Lower lobe of right lung (tissue), 2 donors: ENCODE measurements at places on chromosomes 5 and 9. TPM values are rescaled to one million over a fixed set of nuclear protein-coding genes. Genes with fewer than 3 reads are reported as not detected.
A peak's percentile ranks its signal among the peaks of the same experiment; 100 is the strongest.

BTNL9 gene
- total RNA-seq, result 125 TPM

OR2S2 gene
- not detected for total RNA-seq

SEMA5A gene
- total RNA-seq, result 29.3 TPM

CMBL gene
- total RNA-seq, result 21.7 TPM

DNA sequence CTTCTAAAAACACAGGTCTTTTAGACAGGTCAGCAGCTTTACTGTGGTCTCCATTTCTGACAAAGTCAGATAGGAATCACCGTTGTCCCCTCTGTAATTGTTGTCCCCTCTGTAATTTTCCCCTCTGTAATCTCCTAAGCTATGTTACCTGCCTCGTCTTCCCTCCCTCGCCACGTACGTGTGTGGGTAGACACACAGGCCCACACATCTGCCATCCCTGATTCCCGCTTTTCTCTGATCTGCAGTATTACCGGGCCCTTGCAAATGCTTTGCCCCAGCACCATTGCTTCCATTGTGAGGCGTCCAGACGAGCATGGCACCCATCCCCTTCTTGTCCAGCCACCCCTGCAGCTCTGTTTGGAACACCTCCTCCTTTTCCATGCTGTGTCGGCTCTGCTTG lies 45.0 kb upstream of the POMT1 start:
- no peaks in the 10 kb centered on the region for H3K4me1 ChIP-seq
- no peaks in the 10 kb centered on the region for H3K27me3 ChIP-seq
- no peak for DNase-seq
- H3K36me3 ChIP-seq, result peaks cover 100% of the 10 kb centered on the region

DNA sequence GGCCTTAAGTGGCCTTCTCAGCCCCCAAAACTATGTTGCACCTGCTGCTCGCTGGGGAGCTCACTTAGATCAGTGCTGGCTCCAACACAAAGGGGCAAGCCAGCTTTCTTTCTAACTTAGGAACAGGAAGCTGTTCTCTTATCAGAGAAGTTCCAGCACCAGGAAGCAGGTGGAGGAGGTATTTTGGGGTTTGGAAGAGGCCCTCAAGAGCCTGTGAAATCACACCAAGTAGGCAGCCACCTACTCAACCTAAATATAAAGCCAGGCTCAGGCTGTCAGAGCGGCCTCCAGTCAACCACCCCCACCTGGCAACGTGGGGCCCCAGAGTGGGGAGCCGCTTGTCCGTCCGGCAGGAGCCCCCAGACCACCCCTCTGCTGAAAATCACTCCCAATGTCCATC lies 152.8 kb downstream of the OLFM1 start:
- H3K27me3 ChIP-seq, result peaks cover 15% of the 10 kb centered on the region
- no peak overlapping the region for H3K27ac ChIP-seq
- DNase-seq, result peak; percentile 39
- no peaks in the 10 kb centered on the region for H3K4me1 ChIP-seq

DNA sequence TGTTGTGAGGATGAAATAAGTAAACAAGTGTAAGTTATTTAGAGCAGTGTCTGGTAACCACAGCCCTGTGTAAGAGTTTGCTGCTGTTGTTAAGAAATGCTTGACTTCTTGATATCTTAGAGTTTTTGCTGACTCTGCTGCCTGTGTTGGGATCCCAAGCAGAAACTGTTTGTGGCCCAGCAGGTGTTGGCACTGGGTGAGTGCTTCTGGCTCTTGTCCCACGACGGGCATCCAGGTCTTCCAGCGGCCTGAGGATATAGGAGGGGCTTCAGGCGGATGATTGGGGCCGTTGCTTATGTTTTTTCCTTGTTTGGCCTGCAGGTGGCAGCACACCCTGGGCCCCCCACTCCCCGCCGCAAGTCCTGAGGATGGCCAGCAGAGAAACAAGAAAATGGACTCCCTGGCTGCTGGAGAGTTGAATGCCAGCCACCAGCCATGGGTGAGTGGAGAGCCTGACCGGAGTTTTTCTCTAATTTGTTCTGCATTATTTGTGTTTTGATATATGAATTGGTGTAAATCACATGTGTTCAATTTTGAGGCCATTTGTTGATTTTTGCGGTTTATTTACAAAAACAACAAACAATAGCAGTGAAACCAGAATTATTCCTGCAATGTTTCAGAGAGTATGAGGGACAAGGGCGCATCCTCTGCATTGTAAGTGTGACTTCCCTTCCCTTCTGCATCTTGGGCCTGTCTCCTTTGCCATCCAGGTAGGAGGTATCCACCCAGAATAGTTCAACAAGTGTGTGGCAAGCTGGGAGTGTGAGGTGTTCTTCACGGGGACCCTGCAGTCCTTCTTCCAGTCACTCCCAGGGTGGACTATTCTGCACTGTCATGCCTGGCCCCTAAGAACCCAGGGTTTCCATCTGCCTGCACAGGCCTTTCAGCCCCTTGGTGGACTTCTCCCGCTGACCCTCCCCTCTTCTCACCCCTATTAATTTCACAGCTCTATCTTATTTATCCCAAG lies 50.3 kb downstream of the SLC22A5 start:
- peak overlapping the region; percentile 89 for H3K27ac ChIP-seq
- H3K4me3 ChIP-seq, result peak overlapping the region; percentile 1
- no peaks in the 10 kb centered on the region for H3K27me3 ChIP-seq
- peaks cover 96% of the 10 kb centered on the region for H3K4me1 ChIP-seq

DNA sequence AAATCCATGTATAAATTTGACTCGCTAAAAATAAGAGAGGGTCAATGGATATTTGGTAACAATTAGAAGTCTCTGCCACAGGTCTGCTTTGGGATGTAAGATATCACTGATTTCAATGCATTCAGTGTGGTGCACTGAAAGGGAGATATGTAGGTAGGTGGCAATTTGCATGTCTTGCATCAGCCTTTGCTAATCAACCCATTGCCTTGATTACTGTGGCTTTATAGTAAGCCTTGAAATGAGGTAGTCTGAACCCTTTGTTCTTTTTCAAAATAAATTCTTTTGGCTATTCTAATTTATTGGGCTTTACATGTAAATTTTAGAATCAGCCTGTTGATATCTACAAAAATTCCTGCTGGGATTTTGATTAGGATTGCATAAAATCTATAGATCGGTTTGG lies 15.8 kb upstream of the TBCA start:
- no peak overlapping the region for H3K27ac ChIP-seq
- H3K27me3 ChIP-seq, result no peaks in the 10 kb centered on the region
- H3K36me3 ChIP-seq, result no peaks in the 10 kb centered on the region
- no peak overlapping the region for H3K4me3 ChIP-seq

GRCh38 chr9:132201139-132201538 lies 39.3 kb downstream of the NTNG2 start:
- no peaks in the 10 kb centered on the region for H3K27me3 ChIP-seq
- no peak overlapping the region for H3K4me3 ChIP-seq
- peak; percentile 83 for DNase-seq

DNA sequence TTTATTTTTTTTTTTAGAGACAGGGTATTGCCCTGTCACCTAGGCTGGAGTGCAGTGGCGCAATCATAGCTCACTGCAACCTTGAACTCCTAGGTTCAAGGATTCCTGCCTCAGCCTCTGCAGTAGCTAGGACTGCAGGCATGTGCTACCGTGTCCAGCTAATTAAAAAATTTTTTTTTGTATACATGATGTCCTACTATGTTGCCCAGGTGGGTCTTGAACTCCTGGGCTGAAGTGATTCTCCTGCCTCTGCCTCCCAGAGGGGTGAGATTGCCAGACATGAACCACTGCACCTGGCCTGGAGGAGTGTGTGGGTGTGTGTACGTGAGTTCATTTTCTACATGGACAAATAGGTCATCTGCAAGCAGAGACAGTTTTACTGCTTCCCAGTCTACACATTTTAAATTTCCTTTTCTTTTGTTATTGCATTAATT lies 33.8 kb downstream of the JMY start:
- no peaks in the 10 kb centered on the region for H3K4me1 ChIP-seq
- H3K27me3 ChIP-seq, result no peaks in the 10 kb centered on the region
- no peak overlapping the region for H3K27ac ChIP-seq
- H3K4me3 ChIP-seq, result no peak overlapping the region
- no peaks in the 10 kb centered on the region for H3K36me3 ChIP-seq
- no peak for DNase-seq

DNA sequence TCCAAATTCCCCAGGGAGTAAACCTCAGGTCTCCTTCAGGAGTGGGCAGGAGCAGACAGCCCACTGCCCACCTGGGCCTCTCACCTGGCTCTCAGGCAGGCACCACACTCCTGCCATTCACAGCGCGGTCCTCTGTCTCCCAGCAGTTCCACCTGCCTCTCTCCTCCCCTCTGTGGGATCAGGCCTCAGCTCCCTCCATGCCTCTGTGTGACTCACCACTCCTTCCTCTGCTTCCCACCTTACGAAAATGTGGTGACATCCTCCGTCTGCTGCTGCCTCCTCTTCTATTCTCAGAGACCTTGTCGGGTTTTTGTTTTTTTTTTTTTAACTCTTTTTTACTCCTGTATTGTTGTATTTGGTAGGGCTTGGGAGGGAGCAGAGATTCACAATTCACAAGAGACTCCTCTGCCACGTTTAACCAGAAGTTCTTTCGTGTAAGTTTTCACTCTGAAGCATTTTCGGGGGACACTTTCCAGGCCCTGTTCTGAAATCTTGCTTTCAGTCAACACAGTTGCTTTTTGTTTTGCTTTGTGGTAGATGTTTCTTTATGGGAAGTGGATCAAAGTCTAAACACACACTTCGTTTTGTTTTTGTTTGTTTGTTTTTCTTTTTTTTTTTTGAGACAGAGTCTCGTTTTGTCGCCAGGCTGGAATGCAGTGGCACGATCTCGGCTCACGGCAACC lies 21.1 kb upstream of the CDKN2AIPNL start:
- H3K4me3 ChIP-seq, result no peak overlapping the region
- no peak overlapping the region for H3K27ac ChIP-seq
- no peaks in the 10 kb centered on the region for H3K36me3 ChIP-seq
- no peak for DNase-seq
- H3K4me1 ChIP-seq, result peaks cover 18% of the 10 kb centered on the region

DNA sequence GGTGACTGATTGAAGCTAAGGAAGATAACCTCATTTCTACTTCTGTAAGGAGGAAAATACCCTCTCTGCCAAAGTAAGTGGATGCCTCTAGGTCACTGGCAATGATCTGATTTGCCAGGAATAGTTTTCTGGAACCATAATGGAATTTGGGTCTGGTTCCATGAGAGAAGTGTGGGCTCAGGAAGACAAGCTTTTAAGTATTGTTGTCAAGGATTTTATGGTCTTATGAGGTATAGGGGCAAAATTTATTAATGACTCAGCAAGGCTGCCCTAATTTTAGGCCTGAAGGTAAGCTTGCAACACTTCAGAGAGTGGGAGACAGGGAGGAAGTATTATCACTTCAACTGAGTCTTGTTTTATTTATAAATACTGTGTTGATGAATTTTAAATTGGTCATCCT lies 322.6 kb upstream of the ACTBL2 start:
- H3K27me3 ChIP-seq, result no peaks in the 10 kb centered on the region
- no peak for DNase-seq
- H3K4me1 ChIP-seq, result no peaks in the 10 kb centered on the region
- no peaks in the 10 kb centered on the region for H3K36me3 ChIP-seq
- H3K27ac ChIP-seq, result no peak overlapping the region
- no peak overlapping the region for H3K4me3 ChIP-seq

DNA sequence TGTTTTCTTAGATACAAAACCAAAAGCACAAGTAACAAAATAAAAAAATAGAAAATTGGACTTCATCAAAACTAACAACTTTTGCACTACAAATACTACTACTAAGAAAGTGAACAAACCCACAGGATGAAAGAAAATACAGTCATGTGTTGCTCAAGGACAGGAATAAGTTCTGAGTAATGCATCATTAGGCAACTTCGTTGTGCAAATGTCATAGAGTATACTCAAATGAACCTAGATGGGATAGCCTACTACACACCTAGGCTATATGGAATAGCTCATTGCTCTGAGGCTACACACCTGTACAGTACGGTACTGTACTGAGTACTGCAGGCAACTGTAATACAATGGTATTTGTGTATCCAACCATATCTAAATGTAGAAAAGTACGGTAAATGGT lies 88.3 kb downstream of the RAPGEF1 start:
- peaks cover 29% of the 10 kb centered on the region for H3K36me3 ChIP-seq
- peaks cover 57% of the 10 kb centered on the region for H3K4me1 ChIP-seq
- H3K27me3 ChIP-seq, result no peaks in the 10 kb centered on the region
- H3K4me3 ChIP-seq, result no peak overlapping the region
- DNase-seq, result no peak

DNA sequence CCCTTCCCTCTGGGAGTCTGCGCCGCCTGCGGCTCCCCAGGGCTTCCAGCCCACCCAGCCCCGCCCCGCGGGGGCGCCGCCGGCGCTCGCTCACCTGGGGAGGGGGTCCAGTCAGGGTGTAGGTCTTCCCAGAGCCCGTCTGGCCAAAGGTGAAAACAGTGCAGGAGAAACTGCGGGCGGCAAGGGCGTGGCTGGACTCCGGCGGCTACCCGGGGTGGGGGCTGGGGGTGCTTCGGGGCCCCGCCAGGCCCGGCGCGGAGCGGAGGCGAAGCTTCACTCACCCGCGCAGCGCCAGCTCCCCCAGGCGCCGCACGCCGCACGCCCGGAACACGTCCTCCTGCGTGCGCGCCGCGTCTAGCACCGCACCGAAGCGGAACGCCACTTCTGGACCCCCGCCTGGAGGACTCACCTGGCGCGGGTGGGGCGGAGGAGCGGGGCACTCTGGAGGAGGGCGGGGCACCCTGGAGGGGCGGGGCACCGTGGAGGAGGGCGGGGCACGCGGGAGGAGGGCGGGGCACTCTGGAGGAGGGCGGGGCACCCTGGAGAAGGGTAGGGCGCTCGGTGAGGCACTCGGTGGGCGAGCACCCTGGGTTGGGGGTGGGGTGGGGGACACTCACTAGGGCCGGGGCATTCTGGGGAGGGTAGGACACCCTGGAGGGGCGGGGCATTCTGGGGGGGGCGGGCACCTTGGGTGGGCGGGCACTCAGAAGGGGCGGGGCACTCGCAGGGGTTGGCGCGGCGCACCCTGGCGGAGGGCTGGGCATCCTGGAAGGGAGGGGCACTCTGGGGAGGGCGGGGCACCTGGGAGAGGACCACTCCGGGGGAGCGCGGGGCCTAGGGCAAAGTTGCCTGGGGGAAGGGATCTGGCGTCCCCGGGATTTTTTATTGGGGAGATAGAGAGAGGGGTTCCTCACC lies 814 bp downstream of the KIF12 start:
- peak; percentile 68 for DNase-seq
- H3K27me3 ChIP-seq, result peaks cover 22% of the 10 kb centered on the region
- no peaks in the 10 kb centered on the region for H3K36me3 ChIP-seq
- H3K4me3 ChIP-seq, result peak overlapping the region; percentile 58
- H3K27ac ChIP-seq, result no peak overlapping the region

DNA sequence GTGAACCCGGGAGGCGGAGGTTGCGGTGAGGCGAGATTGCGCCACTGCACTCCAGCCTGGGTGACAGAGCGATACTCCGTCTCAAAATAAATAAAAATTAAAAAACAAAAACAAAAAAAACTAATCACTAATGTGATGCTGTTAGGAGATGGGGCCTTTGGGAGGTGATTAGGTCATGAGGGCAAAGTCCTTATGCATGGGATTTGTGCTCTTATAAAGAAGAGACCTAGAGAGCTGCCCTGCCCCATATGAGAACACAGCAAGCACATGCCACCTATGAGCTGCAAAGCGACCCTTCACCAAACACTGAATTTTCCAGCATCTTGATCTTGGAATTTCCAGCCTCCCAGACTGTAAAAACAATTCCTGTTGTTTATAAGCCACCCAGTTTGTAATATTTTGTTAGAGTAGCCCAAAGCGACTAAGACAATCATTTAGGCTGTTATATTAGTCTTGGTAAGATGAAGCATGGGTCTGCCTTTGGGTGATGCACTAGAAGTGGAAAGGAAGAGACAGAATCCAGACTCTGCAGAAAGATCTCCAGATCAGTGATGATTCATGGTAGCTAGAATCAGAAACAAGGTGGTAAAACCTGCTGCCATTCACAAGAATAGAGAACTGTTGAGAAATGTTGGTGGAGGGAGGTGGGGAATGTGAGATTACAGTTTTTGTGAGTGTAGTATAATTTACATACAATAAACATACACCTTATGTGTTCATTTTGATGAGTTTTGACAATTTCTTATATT lies 26.2 kb downstream of the GPR21 start:
- no peak overlapping the region for H3K4me3 ChIP-seq
- no peak for DNase-seq
- H3K27ac ChIP-seq, result peak overlapping the region; percentile 59
- no peaks in the 10 kb centered on the region for H3K27me3 ChIP-seq
- H3K4me1 ChIP-seq, result peaks cover 6% of the 10 kb centered on the region
